ENCODE measurements at places on chromosomes 5 and 9.
A peak's percentile ranks its signal among the peaks of the same experiment; 100 is the strongest.

DNA sequence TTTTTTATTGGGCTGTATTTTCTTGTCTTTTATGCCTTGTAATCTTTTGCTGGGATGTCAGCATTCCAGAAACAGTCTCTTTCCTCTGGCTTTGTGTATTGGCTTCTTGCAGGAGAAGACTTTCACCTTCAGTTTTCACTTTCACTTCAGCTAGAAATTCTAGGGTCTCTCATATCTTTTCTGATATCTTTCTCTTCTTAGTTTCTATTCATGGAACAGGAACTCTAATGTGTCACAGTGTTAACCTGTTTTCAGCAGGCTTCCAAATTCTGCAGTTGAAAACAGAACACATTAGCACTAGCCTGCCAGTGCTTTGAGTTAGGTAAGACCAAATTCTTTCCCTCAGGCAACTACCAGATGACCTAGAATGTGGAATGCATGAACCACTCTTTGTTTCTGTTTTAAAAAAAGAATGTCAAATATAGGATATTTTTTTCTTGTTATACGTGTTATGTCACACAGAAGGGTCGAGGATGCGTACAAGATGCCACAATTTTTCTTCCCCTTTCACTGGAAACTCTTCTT lies 164.7 kb downstream of the TUSC1 start:
- DNase-seq, result no peak

DNA sequence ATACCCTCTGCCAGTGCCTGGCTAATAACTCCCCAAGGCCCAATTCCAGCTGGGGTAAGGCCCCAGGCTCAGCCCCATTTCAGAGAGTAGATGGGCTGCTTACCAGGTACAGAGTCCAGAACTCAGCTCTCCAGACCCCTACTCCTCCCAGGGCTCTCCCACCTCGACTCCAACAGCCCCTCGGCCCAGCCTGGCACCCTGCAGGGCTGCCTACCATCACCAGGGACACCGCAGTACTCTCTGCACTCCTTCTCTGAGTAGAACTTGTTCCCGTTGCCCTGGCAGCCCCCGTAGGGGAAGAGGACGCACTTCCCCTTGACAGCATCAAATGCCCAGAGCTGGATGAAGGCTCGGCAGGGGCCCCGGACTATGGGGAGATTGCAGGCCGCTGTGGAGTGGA lies 17.4 kb downstream of the AMBP start:
- no peak for DNase-seq

GRCh38 chr9:136088481-136088938 lies 6.6 kb downstream of the NACC2 start:
- no peak for DNase-seq

GRCh38 chr9:126625329-126626126 lies 11.8 kb downstream of the LMX1B start:
- no peak for DNase-seq

- no peak for DNase-seq
Observed at GRCh38 chr5:35626108-35626507, 8.4 kb downstream of the SPEF2 start.

DNA sequence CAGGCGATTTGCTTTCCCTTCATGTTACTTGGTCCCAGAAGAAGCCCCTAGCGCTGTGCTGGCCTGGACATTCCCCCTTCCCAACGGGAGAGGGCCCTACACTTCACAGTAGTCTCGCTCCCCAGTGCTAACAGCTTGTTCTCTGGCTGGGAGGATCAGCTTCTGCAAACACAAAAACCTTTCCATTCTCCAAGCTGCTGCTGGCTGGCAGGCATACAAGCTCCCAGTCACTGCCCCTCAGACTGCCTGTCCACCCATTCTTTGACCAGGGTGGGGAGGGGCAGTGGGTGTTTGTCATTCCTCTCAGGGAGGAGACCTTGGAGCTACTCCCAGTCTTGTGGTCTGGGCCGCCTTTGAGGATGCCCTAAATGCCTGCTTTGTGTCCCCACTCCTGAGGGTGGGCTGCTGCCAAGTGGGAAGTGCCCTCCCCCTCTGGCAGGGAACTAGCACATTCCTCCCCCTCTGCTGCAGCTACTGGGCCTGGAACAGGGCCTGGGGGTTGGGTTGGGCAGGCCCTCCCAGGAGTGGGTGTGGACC lies 20.8 kb downstream of the ENHO start:
- peak; percentile 96 for DNase-seq

GRCh38 chr9:79471580-79472543 lies 99.9 kb upstream of the TLE4 start:
- peak; percentile 1 for DNase-seq

- DNase-seq, result no peak
Observed at GRCh38 chr5:1330146-1330846, 14.6 kb downstream of the CLPTM1L start.

DNA sequence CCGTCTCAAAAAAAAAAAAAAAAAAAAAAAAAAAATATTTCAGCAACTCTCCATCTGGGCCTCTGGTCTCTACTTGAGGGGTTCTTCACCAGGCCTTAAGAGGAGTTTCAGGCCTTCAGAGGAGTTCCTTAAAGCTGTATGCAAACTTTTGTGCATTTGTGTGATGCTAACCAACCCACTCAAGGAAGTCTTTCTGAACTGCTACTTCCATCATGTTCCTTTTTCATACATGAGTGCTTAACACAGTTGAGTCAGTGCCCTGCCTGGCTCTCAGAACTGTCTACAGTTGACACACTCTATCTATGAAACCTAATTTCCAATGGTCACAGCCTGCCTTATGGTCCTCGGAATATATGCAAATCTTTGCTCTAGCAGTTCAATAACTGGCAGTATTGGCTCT lies 146.5 kb downstream of the MEF2C start:
- DNase-seq, result no peak

DNA sequence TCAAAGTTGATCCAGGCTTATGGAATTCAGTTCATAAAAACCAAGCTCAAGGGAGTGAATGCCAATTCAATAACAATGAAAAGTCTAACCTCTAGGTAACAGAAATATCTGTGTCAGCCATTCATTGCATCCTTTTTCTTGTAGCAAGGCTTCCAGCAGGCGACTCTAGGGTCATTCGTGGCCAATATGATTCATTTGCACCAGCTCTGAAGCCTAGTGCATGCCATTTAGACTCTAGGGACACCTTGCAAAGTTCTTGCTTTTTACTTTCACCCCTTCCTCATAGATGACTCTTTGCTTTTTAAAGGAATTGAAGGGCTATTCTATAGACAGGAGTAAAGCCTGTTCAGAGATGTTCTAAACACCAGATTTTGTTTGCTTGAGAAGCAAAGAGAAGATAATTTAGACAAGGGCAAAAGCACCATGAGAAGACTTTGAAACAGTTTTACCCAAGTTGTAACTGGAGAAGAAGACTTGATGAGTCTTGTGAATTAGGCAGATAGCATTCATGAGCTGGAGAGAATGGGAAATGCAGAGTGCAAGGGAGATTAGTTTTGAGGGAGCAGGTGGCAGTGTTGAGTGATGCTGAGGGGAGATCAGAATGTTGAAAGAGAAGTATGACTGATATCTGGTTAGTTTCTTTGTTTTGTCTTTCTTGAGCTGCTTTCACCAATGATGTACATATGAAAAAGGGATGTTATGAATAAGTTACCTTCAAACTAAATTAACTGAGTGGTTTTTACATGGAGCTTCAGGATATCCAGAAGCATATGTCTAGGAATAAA lies 94.5 kb downstream of the F2RL2 start:
- no peak for DNase-seq

GRCh38 chr5:150112201-150113046 lies 26.1 kb upstream of the CSF1R start:
- no peak for DNase-seq

DNA sequence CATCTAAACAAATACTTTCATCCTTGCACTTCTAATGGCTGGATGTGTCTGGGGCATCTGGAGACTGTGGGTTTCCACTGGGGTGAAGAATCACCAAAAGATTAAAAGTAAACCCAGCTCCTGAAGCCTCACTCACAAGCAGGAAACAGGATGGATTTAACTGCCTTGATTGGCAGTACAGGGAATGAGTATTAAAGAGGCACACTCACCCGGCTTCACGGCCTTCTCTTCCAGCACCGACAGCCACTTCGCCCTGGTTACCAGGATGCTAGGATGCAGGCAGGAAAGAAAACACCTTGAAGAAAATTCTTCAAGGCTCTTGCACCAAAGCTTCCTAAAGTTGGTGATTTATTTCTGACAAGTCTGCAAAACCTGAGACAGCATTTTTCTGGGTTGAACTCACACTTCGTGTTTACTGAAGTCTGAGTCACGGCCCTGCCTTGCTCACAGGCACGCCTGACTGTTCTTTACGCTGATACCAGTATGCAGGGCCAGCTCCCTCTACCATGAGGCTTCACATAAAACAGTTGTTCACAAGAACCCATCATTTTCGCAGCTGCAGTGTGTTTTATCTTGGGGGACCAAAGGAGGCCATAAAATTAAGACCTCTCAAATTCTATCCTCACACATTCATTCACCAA lies 56.5 kb upstream of the ZNF354A start:
- no peak for DNase-seq

DNA sequence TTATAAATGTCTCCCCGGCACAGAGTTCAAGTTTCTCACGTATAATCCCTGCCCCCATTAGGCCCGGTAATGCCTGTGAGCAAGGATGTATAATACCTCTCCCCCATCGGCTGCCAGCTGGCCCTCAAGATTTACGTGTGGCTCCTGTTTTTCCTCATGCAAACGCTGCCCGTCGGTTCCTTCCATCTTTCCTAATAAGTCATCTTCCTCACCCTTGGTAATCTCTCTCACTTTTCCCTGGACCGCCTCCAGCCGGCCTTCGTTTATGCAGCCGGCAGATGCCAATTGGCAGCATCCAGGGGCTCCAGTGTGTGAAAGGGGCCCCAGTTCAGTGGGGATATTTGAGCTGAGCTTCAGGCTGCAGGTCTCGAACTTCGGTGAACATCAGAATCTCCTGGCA lies 86.5 kb upstream of the NEURL1B start:
- no peak for DNase-seq

GRCh38 chr9:127131871-127132270 lies 9.4 kb upstream of the ANGPTL2 start:
- no peak for DNase-seq

GRCh38 chr5:133052317-133053175 lies 733 bp downstream of the HSPA4 start:
- DNase-seq, result no peak

GRCh38 chr5:151448038-151448985 lies 909 bp downstream of the SLC36A1 start:
- DNase-seq, result no peak

- DNase-seq, result no peak
Observed at GRCh38 chr9:84154320-84154719, 173.7 kb downstream of the RMI1 start.

- DNase-seq, result no peak
Observed at GRCh38 chr9:100739666-100740065, 161.8 kb downstream of the CAVIN4 start.

GRCh38 chr5:168132241-168132641 lies 159.2 kb upstream of the WWC1 start:
- no peak for DNase-seq

DNA sequence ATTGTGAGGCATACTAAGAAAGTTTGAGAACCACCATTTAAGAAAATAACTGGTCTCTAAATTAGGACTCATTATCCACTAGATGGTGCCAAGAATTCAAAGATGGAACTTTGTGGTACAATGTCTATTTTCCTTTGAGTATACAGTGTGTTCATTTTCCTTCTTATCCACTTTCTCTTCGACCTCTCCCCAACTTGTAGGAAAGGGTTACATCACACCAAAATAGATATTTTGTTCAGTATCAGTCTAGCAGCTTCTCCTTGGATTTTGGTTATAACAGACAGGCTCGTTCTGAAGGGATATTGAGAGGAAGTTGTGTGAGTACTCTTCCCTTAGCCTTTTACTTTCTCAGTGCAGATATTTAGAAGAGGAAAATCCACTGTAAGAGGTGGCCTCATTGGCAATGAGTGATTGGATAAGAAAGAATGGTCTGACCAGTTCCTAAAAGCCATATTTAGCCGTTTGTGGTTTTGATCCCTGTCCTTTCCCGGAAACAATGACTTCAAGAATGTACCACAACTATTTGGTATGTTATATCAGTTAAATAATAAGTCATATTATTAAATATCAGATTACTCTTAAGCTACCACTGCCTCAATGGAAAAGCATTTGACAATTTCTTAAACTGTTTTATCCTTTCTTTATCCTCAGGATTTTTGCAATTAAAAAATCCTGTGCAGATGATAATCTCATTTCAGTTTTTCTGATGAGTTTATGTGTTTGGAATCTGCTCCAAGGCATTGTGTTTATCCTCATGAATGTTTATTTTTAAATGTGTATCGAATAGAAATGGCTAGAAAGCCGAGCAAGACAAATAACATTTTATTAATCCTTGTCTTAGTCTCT lies 69.0 kb upstream of the GRAMD2B start:
- DNase-seq, result no peak

GRCh38 chr5:156595132-156595787 lies 254.8 kb upstream of the PPP1R2B start:
- DNase-seq, result no peak

- DNase-seq, result no peak
Observed at GRCh38 chr5:37838933-37839341, 904 bp downstream of the GDNF start.

Measured in NCI-H1092 (cell line).